ENCODE measurements at places on chromosomes 11 and 22. TPM values are rescaled to one million over a fixed set of nuclear protein-coding genes. Genes with fewer than 3 reads are reported as not detected.

LTO1 gene
- 19.1 TPM for total RNA-seq

LARGE1 gene
- total RNA-seq: 1.1 TPM

PHLDB1 gene
- 5.1 TPM for total RNA-seq

LRRC74B gene
- total RNA-seq: not detected

OR51B6 gene
- total RNA-seq: not detected

DNA sequence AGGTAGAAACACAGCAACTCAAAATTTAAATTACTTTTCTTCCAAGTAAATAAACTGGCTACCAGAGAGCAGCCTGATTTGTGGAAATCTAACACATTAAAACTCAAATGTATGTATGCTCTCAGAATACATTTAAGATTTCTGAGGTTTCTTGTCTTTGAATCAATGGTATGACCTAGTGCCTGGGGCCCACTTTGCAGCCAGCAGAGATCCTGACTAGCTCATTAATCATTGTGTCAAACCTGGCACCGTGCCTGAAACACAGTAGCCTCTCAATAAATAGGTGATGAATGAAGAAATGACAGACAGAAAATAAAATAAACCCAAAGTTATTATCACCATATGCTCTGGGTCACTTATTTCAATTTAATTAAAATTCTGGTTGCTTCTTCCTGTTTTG lies 176.2 kb upstream of the FAT3 start:
- DNase-seq: no peak

- DNase-seq: no peak
Observed at GRCh38 chr22:29569011-29569678, 11.8 kb downstream of the NIPSNAP1 start.

DNA sequence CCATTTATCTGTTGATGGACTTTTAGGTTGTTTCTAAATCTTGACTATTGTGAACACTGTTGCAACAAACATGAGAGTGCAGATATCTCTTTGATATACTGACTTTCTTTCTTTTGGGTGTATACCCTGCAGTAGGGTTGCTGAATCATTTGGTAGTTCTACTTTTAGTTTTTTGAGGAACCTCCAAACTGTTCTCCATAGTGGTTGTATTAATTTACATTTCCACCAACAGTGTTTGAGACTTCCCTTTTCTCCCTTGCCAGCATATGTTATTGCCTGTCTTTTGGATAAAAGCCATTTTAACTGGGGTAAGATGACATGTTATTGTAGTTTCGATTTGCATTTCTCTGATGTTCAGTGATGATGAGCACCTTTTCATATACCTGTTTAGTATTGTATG lies 330.0 kb downstream of the DDX10 start:
- no peak for DNase-seq

- no peak for DNase-seq
Observed at GRCh38 chr22:24247564-24248344, 2.9 kb upstream of the GGT5 start.

GRCh38 chr11:76077575-76078150 lies 128.6 kb downstream of the WNT11 start:
- DNase-seq: no peak

DNA sequence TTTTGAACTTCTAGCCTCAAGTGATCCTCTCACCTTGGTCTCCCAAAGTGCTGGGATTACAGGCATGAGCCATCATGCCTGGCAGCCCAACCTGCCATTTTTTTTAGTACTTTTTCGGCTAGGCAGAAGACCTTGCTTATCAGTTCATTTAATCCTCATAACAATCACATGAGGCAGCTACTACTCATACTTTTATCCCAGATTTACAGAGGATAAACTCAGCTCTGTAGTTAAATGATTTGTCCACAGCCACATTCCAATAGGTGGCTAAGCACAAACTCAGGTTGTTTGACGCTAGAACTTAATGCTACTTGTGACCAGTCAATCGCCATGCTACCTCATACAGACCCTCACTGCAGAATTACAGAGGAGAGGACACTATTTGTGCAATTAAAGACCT lies 28.1 kb downstream of the SBF2 start:
- DNase-seq: no peak

- DNase-seq: peak; percentile 16
Observed at GRCh38 chr11:119306373-119306890, 10.5 kb downstream of the MCAM start.

DNA sequence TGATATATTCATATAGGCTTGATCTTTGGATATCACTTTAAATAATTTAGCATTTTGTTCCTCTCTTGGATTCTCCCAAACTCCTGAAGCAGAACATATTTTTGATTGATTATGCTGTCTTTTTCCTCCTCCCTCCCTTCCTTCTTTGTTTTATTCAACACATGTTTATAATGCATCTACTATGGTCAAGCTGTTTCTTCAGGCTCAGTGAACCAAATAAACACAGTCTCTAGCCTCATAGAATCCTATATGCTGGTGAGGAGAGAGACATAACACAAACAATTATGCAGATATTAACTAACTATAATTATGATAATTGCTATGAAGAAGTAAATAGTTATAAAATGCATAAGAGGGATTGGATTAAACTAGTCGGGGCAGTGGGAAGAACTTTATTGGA lies 1023.6 kb upstream of the RAG2 start:
- DNase-seq: no peak

GRCh38 chr11:68090706-68091105 lies 30.5 kb downstream of the CHKA start:
- no peak for DNase-seq

DNA sequence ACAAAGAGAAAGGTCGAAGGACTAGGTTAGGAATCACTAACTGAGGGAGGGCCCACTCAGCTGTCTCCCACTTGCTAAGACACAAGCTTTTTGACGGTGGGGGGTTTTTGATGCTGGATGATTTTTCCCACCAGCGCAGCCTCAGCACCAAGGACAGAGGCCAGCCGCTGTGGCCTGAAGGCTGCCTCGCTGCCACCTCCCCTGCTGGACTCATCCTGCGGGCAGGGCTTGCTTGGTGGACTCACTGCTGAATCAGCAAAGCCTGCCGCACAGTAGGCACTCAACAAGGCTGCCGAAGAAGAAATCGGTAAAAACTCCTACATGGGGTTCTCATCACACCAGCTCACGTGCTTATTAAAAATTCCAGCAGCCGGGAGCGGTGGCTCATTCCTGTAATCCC lies 2.6 kb downstream of the ALG12 start:
- DNase-seq: no peak

DNA sequence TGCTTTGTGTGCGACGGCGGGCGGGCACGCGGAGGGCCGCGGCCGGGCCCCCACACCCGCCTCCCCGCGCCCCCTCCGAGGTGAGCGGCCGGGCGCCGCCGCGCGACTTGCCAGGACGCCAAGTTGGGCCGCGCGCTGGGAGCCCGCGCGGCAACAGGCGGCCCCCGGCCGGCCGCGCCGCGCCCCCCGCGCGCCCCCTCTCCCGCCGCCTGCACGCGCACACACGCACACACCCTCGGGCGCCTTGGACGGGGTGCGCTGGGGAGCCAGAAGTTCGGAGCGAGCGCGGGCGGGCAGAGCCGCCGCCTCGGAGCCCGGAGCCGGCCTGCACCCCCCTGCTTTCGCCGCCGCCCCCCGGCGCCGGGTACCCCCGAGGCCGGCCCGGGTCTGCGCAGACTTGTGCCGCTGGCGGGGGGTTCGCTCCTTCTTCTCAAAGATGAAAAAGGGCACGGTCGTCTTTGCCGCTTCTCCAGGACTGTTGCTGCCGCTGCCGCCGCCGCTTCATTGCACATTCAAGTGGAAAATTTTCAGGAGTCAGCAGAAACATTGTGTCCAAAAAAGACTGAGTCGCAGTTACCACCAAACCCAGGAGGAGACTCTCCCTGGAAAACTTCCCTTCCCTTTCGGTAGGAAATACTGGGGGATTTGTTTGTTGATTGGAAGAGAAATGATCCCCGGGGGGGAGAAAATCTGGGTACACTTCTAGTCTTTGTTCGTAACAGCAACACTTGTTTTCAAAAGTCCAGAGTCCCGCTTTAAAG lies 895 bp downstream of the TEAD1 start:
- DNase-seq: no peak

DNA sequence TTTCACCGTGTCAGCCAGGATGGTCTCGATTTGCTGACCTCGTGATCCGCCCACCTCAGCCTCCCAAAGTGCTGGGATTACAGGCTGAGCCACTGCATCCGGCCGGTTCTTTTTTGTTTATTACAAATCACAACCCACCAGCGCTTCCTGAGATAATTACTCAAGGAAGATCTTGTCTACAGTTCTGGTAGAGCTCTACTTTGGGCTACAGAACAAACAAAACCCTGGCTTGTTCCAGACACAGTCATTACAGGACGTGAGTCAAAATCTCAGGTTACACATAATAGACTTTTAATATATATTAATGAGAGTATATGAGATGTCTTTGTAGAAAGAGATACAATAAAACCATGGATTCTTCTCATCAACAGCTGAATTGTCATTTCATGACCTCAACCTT lies 42.8 kb upstream of the NUP50 start:
- no peak for DNase-seq

- DNase-seq: no peak
Observed at GRCh38 chr22:22938672-22939587, 51.3 kb downstream of the IGLL5 start.

DNA sequence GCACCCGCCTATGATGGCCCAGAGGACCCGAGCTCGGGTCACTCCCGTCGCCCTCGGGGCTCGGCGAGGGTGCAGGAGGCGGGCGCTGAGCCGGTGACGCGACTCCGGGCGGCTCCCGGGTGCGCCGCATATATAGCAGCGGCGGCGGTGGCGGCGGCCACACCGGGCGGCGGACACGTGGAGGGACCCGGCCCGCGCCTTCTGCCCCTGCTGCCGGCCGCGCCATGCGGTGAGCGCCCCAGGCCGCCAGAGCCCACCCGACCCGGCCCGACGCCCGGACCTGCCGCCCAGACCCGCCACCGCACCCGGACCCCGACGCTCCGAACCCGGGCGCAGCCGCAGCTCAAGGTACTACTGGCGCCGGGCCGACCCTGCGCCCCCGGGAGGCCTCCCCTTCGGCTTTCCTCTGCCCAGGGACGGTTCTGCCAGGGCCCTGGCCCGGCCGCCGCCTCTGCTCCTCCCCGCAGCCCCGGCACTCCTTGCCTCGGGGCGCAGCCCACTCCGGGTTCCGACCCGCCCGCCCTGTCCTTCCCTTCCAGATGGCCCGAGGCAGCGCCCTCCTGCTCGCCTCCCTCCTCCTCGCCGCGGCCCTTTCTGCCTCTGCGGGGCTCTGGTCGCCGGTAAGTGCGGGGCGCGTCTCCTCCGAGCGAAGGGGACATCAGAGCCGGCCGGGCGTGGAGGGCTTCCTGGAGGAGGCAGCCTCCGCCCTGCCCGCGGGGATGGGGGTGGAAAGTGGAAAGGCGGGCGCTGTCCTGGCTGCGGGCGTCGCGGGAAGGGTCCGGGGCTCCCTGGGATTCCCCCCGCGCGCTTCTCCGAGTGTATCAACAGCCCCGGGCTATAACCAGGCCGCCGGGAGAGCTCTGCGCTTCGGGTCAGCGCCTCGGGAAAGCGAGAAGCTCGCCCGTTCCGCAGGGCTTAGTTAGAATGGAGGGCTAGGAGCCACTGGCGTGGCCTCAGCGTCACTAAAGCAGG lies at the start of gene GAL:
GAL (plus strand) TSS at position 160 of the 972 bp plus-strand sequence; CDS start at position 540, 380 bp downstream.
- peak; percentile 22 for DNase-seq

- DNase-seq: no peak
Observed at GRCh38 chr22:27792452-27793161, 8.9 kb downstream of the MN1 start.

GRCh38 chr11:16299390-16299789 lies 57.0 kb downstream of the SOX6 start:
- DNase-seq: no peak

- no peak for DNase-seq
Observed at GRCh38 chr11:115539844-115540243, 35.6 kb upstream of the CADM1 start.

- DNase-seq: no peak
Observed at GRCh38 chr22:20782083-20782482, 8.2 kb downstream of the SERPIND1 start.

Data from activated naive CD4-positive, alpha-beta T cell treated with anti-CD3 and anti-CD28 coated beads, Interleukin-2, amount 50 U/mL, for 72 hours (primary cell).